Hindlimb muscle (tissue), 1 donor: ENCODE measurements at places on chromosomes 3 and 15.

GRCh38 chr3:143267989-143268388 lies 148.4 kb downstream of the CHST2 start:
- no peak for DNase-seq

- DNase-seq: no peak
Observed at GRCh38 chr3:192802957-192803899, 75.9 kb upstream of the FGF12 start.

DNA sequence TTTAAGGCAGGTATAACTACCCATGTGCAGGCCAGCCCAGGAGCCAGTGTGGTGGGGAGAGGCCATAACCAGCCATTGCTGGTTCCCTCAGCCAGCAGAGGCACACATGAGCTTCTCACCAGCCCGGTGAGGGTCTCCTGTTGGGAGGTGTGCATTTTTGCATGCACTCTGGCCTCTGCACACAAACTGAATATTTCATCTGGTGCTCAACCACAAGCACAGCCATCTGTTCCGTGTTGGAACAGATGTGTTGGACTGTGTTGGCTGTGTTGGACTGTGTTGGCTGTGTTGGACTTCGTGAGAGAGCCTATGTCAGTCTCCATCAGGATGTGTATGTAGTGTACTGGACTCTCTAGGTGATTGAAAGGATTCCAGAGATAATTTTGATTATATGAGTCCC lies 67.2 kb downstream of the RPL39L start:
- DNase-seq: peak; percentile 45

DNA sequence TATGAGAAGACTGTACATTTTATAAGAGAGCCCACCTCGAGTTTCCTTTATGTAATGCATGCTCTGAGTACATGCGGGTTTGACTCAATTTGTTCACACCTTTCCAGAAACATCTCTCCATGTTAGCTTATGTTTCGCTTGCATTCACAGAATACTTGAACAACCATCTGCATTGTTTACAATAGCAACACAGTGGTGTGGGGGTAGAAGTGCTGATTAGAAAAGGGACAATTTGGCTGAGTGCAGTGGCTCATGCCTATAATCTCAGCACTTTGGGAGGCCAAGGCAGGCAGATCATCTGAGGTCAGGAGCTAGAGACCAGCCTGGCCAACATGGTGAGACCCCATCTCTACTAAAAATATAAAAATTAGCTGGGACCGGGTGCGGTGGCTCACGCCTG lies 60.9 kb downstream of the NCEH1 start:
- DNase-seq: no peak

- DNase-seq: no peak
Observed at GRCh38 chr15:68589053-68589452, 10.3 kb downstream of the CORO2B start.

GRCh38 chr3:179671747-179672242 lies 19.0 kb downstream of the USP13 start:
- DNase-seq: no peak

DNA sequence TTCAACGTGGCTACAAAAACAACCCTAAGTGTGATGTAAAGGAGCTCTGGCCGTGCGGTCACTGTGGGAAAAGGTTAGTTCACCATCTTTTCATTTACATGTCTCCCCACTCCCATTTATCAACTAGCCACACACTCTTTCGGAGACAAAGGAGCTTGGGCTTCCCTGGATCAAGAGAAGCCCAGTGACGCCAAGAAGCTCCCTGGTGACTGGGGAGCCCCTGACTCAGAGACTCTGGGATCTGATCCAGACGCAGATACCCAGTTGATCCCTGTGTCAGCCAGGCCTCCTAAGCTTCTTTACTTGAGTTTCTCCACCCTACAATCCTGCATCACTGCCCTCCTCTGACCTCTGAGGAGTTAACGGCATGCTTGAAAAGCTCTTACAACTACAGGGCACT lies 43.9 kb downstream of the HEG1 start:
- DNase-seq: no peak

DNA sequence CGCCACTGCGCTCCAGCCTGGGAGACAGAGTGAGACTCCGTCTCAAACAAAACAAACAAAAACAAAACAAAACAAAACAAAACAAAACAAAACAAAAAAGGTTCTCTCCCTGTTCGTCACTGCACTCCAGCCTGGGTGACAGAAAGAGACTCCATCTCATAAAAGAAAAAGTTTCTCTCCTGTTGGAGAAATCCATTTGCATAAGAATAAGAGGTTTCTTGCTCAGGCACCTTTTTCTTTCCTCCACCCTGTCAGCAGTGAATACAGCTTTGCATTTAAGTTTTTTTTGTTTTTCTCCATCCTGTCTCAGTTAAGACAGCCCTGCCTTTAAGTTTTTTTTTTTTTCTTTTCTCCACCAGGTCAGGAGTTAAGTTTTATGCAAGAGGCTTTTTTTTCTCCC lies 109.5 kb downstream of the DPH6 start:
- DNase-seq: no peak

- no peak for DNase-seq
Observed at GRCh38 chr3:71606582-71606981, 23.1 kb upstream of the FOXP1 start.

- no peak for DNase-seq
Observed at GRCh38 chr15:85024509-85025336, 43.1 kb downstream of the PDE8A start.

DNA sequence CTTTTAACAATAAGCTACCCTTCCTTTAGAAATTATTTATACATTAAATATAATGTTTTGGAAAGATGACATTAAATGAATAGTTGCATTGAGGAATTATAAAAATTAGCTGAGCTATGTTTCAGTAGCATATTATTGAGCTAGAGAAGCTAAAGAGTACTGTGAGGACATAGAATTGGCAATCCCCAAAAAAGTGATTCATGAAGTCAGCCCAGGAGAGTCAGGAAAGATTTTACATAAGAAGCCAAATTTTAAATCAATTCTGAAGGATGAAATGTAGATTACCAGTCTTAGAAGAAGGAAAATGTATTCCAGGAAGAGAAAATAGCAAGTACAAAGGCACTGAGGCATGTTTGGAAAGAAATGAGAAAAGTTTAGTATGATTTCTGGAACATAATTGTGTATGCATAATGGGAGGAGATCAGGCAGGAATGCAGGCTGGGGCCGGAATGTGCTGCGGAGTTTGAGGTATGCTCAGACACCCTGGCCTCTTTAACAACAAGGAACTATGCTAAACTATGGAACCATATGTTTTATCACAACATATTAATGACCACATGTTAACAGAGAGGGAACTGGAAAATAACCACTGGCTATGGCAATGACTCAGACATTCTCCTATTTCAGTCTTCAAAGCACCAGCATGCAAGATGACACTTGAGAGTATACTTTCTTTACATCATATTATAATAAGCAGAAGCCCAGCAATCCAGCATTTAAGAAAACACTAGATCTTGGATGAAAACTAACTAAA lies 103.3 kb upstream of the COL8A1 start:
- no peak for DNase-seq

- no peak for DNase-seq
Observed at GRCh38 chr3:98962189-98962930, 60.9 kb upstream of the DCBLD2 start.

DNA sequence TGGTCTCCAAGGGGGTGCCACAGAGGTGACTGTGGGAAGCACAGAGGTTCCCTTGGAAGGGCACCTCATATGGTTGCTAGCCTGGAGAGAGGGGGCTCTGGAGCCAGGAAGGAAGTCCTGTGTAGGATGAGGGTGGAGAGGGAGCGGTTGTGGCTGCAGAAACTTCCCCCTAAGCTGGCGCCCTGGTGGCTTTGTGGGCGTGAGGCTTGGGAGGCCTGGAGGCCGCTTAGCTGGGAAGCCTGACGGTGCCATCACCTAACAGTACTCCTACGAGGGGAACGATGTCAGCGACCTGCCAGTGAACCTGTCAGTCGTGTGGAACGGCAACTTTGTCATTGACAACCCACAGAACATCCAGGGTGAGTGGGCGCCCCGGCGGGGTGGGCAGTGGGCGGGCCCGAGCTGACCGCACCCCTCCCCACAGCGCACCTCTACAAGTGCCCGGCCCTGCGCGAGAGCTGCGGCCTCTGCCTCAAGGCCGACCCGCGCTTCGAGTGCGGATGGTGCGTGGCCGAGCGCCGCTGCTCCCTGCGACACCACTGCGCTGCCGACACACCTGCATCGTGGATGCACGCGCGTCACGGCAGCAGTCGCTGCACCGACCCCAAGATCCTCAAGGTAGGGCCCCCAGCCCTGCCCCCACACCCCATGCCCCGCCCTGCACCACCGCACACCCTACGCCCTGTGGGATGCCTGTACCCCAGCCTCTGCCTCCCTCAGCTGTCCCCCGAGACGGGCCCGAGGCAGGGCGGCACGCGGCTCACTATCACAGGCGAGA lies 31.0 kb downstream of the PLXNA1 start:
- no peak for DNase-seq

- no peak for DNase-seq
Observed at GRCh38 chr3:86991840-86992435, 989 bp upstream of the VGLL3 start.

- no peak for DNase-seq
Observed at GRCh38 chr3:43786526-43787305, 96.0 kb downstream of the ABHD5 start.

DNA sequence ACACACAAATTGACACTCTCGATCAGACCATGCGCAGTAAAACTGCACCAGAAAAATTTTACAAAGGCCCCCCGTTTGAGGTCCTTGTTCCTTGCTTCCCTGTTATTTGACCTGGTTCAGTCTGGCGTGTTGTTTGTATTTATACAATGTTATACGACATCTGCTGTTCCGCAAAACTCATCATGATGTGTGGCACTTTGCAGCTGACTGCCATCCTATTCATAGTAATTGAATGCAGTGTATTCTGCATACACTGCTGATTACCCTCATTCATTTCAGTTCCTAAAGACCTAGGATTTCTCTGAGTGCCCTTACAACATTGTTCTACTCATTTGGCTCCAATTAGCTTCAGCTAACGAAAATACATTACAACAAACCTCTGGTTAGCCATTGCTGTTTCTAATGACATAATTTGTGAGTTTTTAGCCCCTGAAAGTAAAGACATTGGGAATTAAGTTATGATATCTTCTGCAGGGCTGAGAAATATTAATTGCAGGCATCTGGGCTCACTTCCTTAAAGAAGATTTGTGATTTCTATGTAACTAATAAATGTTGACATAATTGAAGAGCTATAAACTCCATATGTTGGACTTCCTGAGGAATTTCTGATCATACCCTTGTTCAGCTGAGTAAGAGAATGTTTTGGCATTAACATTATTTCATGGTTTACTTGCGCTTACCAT lies 75.7 kb downstream of the C3orf38 start:
- no peak for DNase-seq

DNA sequence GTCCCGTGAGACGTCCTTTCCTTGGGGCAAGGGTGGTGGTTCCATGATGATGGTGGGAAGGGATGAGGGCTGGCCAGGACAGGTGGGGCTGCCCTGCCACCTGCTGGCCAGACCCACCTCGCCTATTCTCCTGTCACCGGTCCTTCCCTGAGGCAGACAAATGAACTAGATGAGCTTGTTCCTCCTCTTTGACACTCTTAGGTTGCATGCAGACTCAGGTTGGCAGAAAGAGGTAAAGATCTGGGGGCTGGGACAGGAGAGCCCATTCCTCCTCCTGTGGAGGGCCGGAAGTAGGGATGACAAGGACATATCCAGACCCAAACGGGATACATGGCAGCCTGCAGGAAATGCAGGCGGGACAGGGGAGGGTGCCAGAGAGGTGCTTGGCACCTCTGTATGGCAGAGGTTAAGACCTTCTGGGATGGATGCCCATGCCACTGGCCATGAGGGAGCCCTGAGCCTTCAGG lies 38.6 kb downstream of the ACSBG1 start:
- DNase-seq: no peak

DNA sequence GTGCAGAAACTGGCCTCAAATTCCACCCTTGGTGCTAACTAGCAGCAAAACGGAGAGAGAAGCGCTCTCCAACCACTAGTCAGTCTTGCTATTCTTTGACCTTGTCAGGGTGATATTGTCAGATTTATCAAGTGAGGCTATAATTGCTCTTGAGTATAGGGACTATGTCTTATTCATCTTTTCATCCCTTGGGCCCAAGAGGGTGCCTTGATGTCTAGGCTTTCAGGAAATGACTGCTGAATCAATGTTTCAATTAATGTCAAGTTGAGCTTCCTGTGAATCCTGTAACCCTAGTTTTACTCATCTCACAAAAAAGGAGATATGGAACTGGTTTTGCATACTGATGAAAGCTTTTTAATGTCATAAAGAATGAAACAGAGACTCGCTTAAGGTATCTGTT lies 701.3 kb downstream of the EDEM1 start:
- no peak for DNase-seq

- no peak for DNase-seq
Observed at GRCh38 chr3:122973893-122974615, 53.5 kb downstream of the SEMA5B start.

GRCh38 chr3:42651248-42652091 lies 2.0 kb upstream of the ZBTB47 start:
- DNase-seq: no peak

GRCh38 chr3:107432013-107432515 lies 54.8 kb downstream of the CCDC54 start:
- no peak for DNase-seq

DNA sequence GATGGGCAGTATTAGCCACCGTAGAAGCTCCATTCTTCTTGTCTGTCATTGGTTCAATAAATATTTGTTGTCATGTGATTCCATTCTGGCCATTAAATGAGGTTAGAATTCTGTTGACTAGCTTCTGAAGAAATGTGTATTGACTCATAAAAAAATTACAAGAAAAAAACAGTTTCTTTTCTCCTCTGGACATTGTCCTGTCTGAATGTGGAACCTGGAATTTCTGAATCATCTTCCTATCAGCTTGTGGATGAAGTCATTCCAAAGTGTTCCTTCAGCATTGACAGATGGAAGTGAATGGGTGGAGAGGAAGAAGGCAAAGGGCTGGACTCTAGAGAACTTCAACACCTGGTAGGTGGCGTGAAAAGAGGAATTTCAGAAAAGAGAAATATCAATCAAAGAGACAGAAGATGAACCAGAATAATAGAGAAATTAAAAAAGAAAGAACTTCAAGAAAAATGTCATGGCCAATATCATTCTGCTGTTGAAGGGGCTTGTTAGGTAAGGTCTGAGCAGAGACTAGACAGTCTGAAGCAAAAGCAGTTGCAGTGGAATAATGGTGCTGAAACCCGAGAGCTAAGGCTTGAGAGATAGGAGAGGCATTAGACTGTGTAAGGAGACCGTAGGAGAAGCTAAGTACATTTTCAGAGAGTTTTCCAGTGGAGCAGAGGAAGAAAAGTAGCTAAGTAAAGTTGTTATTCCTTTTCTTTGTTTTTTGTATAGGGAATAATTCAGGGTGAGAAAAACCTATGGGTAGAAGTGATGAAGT lies 806.6 kb downstream of the SQOR start:
- DNase-seq: no peak

DNA sequence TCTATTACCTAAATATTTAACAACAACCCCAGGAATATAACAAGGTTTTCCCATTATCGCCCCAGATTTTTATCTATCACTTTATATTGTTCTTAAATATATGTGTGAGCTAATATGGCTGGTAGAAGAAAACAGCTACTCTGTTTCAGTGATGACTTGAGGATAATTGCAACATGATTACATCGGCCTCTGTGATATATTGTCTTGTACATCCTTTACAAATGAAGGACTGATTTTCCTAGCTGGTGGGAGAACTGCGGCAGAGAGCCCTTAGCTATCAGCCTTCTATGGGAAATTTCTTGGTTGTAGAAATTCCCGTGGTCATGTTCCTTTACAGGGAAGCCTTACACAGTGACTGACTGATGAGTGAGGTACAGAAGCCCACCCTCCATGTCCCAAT lies 110.9 kb upstream of the ZNF717 start:
- no peak for DNase-seq
